ENCODE measurements at places on chromosomes 7 and 10.

- no peak for DNase-seq
These were observed 31.1 kb upstream of the COMMD3 start for GRCh38 chr10:22285130-22285529.

GRCh38 chr10:93254180-93254853 is 180.6 kb downstream of the CYP26A1 start:
- no peak for DNase-seq

DNA sequence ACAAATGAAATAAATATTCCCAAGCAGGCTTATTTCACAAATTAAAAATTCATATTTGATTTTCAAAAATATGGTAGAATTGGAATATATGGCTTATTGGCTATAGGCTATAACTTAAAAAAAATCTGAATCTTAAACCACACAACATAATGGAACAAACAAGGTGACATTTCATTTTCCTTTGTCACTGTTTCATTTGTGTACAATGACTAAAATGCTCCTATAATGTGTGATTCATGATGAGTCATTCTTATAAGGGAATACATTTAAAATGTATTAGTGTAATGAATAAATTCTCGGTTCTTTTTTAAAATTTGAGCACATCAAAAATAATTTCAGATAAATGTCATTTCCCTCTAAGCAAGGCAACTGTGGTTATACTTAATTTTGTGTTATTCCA is 148.0 kb upstream of the ANK3 start:
- DNase-seq, result no peak

GRCh38 chr10:22874189-22874854 is 53.5 kb upstream of the ARMC3 start:
- no peak for DNase-seq

DNA sequence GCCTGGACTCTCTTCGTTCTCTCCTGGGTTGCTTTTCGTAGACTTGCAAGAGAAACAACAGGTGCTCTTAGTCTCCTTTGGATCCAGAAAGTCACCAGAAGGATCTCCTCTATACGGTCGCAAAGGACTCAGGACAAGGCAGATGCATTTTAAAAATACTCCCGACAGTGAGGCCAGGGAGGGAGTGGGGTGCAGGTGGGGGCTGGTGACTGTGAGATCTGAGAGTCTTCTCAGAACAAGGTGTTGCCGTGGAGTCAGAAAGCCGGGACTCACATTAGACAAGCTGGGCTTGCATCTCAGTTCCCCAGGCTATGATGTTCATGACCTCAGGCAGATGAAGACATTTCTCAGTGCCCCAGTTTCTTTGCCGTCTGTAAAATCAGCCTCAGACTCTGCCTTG is 507.2 kb downstream of the TCERG1L start:
- DNase-seq, result no peak

DNA sequence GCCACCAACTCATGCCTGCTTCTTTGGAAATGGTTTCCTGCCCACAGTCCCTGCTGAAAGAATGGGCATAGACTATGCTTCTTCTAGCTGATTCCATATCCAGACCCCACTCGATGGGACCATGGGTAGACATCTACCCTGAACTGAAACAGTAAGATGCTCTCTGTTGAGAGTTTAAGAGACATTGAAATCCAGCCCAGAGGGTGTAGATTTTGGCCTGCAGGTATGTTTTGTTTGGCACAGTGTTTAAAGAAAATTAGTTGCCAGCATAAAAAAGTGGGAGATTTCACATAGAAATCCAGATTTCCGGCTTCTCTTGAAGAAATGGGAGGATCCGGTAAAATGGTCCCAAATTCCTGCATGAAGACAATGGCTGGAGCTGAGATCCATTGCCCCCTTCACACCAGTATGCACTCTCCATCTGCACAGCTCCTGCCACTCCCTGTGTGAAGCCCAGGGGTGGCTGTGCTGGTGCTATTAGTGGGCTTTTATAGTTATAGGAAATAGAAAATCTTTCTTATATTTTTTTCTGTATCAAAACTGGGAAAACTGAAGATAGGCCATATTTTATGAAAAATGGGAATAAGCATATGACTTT is 218.1 kb downstream of the PTEN start:
- no peak for DNase-seq

GRCh38 chr7:32519763-32520162 is 24.5 kb downstream of the AVL9 start:
- DNase-seq, result no peak

DNA sequence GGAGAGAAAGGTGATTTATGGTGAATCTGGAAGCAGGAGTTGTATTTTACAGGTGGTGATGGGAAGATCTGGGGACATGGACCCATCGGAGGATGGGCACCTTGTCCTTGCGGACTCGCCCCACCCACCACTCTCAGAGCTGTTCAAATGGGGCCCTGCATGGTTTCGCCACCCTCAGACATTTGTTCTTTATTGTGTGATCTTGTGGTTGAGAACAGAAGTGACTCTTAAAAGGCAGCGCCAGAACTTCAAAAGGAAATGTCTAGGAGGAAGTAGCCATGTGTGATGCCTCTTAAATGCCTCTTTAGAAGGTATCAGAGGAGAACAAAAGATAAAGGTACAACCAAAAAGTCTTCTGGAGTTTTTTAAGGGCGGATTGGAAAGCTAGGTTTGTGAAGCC is 205.7 kb downstream of the KIAA1217 start:
- no peak for DNase-seq

GRCh38 chr7:46165276-46165675 is 244.2 kb upstream of the IGFBP3 start:
- peak; percentile 77 for DNase-seq

GRCh38 chr7:70032649-70033048 is 434.4 kb downstream of the AUTS2 start:
- no peak for DNase-seq

DNA sequence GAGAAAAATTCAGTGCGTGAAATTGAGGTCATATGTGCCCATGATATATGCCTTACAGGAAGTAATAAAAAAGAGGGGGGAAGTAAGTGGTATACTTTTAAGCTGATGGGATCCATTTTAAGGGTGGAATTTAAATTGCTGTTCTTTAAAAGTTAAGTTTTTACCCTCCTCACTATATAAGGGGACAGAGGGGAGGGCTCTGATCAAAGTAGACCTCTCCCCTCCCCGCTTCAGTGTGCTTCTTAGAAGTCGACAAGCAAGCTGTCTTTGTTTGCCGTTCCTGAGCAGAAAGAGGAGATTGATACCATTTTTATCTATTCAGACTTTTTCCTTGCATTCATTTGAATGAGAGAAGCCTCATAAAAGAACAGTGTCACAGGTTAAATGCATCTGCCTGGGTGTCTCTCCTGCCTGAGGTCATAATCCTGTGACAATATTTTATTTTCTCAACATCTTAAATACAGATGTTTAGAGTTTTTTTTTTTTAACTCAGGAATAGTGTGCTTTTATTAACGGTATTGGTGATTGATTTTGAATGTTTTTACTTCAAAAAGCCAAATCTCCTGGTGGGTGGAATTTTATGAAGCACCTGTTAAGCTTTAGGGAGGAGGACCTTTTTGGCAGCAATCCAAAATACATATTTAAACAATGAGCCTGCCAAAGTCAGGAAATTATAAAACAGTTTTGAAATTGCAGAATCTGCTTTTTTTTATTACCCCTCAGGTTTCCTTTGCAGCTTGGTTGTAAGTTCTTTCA is 141.7 kb downstream of the KAT6B start:
- no peak for DNase-seq

- no peak for DNase-seq
These were observed 112.1 kb downstream of the ACTR3B start for GRCh38 chr7:152871678-152872060.

- DNase-seq, result peak; percentile 60
These were observed 17.6 kb upstream of the IMPDH1 start for GRCh38 chr7:128427289-128427891.

DNA sequence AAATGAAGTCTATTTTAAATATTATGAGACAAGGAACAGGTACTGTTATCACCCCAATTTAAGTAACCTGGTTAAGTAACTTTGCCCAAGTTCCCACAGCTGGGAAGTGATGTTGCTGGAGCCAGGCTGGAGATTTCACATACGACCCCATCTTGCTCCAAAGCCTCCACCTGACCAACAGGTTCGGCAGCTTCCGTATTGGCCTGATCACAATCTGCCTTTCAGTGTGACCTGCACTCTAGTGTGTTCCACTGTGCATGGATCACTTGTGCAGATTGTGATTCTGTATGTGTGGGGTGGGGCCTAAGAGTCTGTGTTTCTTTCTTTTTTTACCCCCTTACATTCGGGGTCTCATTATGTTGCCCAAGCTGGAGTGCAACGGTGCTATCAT is 66.1 kb downstream of the PRTFDC1 start:
- DNase-seq, result no peak

- no peak for DNase-seq
These were observed at the start of gene RELN for GRCh38 chr7:103989200-103989784. RELN (minus strand) TSS chr7:103989658; CDS start chr7:103989356, 302 bp downstream.

GRCh38 chr10:123027861-123028260 is 19.1 kb downstream of the ACADSB start:
- DNase-seq, result peak; percentile 29

DNA sequence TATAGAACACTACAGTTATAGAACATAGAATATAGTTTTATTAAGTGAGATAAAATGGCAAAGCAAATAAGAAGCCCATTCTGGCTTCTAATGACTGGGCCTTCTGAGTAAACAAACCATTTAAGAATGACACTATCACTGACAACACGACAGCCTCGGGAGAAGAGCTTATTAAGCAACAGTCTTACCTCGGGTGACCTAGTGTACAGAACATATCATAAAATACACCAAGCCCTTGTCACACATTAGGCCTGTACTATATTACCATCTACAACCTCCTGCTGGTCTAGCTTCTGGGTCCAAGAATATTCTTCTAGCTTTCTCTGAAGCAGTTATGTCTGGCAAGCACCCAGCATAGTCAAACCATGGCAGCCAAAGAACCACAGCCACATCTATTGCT is 32.0 kb downstream of the CCDC186 start:
- DNase-seq, result no peak

DNA sequence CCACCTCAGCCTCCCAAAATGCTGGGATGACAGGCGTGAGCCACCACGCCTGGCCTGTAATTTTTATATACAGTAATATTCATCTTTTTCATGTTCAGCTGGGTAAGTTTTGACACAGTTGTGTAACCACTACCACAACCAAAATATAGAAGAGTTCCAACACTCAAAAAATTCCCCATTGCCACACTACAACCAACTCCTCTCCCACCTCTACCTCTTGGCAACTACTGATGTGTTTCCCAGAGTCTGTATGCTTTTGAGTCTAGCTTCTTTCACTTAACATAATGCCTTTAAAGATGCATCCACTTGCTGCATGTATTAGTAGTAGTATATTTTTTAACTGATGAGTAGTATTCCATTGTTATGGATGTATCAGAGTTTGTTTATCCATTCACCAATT is 90.7 kb downstream of the SRPK2 start:
- DNase-seq, result no peak

- no peak for DNase-seq
These were observed 192.2 kb upstream of the RHOBTB1 start for GRCh38 chr10:61136139-61136538.

DNA sequence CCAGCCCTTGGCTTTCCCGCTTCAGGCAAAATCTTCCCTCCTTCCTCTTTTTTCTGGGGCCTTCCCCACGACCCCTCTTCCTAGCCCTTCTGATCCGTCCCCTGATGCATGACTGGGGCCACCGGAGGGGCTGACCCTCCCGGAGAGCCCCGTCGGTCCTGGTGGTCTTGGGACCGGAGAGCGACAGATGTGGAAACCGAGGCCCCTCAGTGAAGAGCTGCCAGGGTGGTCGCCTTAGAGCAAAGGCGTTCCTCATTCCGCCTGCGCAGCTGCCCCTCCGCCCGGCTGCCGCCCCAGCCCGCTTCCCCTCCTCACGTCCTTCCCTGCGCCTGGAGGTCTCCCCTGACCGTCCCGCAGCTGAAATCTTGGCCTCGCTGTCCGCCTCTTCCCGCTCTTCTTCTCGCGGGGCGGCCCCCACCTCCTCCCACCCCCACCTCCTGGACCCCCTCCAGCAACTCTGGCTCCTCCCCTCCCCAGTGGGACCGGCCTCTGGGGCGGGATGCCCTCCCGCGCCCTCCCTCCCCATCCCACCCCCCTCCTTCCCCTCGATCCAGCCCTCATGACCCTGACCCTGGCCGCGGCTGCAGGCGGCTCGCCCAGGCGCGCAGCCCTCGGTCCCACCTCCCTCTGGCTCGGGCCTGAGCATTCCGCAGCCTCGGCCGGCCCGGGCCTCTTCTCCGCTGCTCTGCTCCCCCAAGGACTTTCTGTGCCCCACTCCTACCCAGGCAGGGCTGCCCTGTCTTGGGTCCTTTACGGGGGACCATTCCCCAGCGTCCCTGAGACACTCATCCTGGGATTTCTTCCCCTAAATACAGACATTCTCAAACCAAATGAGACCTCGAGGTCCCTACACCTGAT is at the start of gene RARRES2:
Gene RARRES2 (minus strand): TSS at position 367 of the 858 bp plus-strand sequence. CDS start 1,020 bp downstream, outside the sequence.
- peak; percentile 40 for DNase-seq

- DNase-seq, result no peak
These were observed 101.2 kb upstream of the PALS2 start for GRCh38 chr7:24472093-24472492.

- DNase-seq, result no peak
These were observed 46.2 kb downstream of the TMEM60 start for GRCh38 chr7:77752016-77752415.

- no peak for DNase-seq
These were observed 365.9 kb downstream of the PHTF2 start for GRCh38 chr7:78164459-78164858.

- DNase-seq, result peak; percentile 75
These were observed 263.6 kb upstream of the ZMIZ1 start for GRCh38 chr10:78805176-78805575.

- DNase-seq, result peak; percentile 7
These were observed 68.4 kb downstream of the SLIT1 start for GRCh38 chr10:97117372-97117771.

- peak; percentile 100 for DNase-seq
These were observed 35.4 kb downstream of the MALSU1 start for GRCh38 chr7:23334482-23335056.

All from RCC 7860 (cell line).